ENCODE measurements at places on chromosomes 3 and 15.
A peak's percentile ranks its signal among the peaks of the same experiment; 100 is the strongest.

GRCh38 chr3:64138656-64139375 lies 86.5 kb downstream of the PRICKLE2 start:
- no peak for DNase-seq

- DNase-seq = no peak
Observed at GRCh38 chr15:58257776-58258325, 119.7 kb downstream of the AQP9 start.

GRCh38 chr3:158354713-158355112 lies 216.3 kb upstream of the MLF1 start:
- DNase-seq = no peak

DNA sequence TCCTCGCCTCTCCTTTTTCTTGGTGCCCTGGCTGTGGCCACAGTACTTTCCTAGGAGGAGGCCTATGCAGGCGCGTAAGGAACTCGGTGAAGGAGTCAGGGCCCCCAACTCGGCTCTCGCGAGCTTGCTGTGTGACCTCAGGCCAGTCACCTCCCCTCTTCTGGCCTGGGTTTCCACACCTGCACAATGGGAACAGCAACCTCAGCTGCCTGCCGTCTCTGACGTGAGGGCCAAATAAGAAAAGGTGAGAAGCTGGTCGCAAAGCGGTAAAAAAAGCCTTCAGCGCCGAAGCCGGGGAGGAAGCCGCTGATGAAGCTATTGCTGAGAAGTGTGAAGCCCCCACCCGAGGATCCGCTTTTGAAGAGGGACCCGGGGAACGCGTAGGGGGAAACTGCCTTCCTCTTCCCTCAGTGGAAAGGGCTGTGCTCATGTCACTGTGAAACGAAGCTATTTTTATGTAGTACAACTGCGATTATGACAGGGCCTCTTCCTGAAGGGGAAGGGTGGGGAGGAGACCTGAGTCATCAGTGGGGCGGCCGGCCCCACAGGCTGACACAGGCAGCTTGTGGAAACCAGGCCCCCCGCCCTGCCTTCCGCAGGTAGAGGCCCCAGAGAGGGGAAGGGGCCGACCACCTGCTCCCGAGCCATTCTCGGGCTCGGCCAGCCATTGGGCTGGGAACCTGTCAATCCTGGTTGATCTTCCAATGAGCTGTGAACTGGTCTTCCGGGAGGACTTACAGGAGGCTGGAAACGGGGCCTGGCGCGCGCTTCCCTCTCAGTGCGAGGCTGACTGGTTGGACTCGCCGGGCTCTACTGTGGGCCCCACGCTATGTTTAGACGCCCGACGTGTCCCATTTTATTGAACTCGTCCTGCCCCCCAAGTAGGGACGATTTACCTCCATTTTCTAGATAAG lies 18.0 kb upstream of the ANKDD1A start:
- DNase-seq = peak; percentile 89

DNA sequence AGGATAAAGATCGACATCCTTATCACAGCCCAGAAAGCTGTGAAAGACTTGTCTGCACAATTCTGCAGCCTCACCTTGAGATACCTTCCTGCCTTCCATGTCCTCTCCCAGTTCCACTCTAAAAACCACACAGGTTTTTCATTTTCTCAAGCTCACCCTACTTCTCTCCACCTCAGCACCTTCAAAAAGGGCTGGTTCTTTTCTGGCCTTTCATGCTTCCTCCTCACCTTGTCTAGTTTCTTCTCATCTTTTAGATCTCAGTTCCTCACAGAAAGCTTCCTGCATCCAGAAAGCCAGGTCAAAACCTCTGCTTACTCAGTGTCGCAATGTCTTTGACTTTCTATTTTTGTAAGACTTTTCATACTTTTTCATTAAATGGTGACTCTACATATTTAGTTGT lies 140.2 kb upstream of the STT3B start:
- DNase-seq = no peak

DNA sequence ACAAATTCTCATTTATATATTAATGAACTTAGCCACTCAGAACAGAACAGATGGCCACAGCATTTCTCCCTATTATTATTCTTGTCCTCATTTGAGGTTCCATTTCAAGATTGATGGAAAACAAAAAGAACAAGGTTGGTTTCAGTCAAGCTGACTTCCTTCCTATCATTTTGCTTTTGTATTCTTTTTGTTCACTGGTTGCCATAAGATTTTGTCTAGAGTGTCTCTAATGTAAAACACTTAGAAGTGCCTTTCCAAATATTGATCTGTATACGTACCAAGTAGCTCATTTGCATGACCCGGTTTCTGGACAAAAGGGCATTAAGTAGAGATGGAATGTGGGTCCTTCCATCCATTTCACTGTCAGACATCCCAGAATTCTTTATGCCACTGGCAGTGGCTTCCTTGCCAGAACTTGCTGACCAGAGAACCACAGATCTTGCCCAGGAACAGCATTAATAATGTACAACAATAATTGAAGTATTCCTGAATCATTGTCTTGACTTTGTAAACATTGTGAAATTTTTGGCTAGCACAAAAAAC lies 63.8 kb downstream of the PEX5L start:
- no peak for DNase-seq

GRCh38 chr3:30286007-30286669 lies 320.3 kb upstream of the TGFBR2 start:
- DNase-seq = peak; percentile 31

GRCh38 chr15:52100807-52101442 lies 11.7 kb downstream of the BCL2L10 start:
- DNase-seq = peak; percentile 79

- DNase-seq = no peak
Observed at GRCh38 chr15:25739687-25740121, 123.4 kb downstream of the ATP10A start.

- peak; percentile 63 for DNase-seq
Observed at GRCh38 chr3:197555281-197556261, at the start of gene BDH1. BDH1 (minus strand) TSS chr3:197555968; CDS start chr3:197546443, 9,525 bp downstream.

DNA sequence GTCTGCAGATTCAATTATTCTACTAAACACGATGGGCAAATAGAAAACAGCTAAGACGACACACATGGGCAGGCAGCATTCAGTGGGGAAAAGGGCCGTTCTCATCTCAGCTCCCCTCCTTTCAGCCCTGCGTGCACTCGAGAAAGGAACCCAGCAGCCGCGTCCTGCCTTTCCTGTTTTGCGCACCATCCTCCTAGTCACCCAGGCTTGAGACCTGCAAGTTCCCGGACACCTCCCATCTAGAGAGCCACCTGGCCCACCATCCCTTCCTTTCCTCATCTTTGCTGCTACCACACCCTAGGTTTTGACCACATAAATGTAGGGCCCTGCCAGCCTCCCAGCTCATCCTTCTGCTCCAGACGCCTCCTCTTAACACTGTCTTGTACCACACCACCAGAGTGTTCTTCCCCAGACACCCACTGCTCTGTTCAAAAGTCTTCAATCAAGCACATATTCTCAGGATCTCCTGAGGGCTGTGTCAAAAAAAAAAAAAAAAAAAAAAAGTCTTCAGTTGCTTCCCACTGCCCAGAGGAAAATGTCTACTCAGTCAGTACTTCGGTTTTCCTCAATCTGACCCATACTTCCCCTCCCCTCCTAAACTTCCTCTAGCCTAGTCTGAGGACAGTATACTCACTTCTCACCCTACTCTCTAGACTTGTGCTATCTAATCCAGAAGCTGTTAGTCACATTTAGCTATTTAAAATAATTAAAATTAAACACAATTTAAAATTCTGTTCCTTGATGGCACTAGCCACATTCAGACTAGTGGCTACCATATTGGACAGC lies 182.0 kb downstream of the STT3B start:
- no peak for DNase-seq

- DNase-seq = no peak
Observed at GRCh38 chr3:107718547-107718946, 195.8 kb downstream of the BBX start.

DNA sequence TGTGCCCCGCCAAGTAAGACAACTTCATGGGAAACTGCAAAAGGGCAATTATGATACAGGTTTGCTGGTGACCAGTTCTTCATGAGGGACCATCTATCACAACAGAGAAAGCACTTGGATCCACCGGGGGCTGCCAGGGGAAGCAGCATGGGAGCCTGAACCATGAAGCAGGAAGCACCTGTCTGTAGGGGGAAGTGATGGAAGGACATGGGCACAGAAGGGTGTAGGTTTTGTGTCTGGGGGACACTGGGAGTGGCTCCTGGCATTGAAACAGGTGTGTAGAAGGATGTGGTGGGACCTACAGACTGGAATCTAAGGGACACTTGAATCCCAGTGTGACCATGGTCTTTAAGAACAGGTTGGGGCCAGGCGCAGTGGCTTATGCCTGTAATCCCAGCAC lies 22.6 kb downstream of the MKRN2 start:
- no peak for DNase-seq

GRCh38 chr3:106805625-106806024 lies 571.6 kb upstream of the CCDC54 start:
- no peak for DNase-seq

DNA sequence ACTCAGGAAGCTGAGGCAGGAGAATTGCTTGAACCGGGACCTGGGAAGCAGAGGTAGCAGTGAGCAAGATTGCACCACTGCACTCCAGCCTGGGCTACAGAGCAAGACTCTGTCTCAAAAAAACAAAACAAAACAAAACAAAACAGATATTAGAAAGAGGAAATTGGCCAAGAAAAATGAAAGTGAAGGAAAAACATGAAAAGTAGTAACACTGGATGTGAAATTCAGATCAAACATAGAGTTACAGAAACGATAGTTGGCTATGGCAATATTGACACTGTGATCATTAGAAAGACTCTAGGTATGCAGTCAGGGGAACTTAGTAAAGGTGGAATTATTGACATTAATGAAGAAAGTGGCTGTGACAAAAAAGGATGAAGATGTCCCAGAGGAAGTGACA lies 13.2 kb upstream of the TIPARP start:
- no peak for DNase-seq

GRCh38 chr3:156543043-156543555 lies 11.8 kb downstream of the SSR3 start:
- no peak for DNase-seq

- DNase-seq = no peak
Observed at GRCh38 chr3:126979046-126979628, 3.8 kb upstream of the PLXNA1 start.

- no peak for DNase-seq
Observed at GRCh38 chr15:66703540-66703941, 1.5 kb downstream of the SMAD6 start.

DNA sequence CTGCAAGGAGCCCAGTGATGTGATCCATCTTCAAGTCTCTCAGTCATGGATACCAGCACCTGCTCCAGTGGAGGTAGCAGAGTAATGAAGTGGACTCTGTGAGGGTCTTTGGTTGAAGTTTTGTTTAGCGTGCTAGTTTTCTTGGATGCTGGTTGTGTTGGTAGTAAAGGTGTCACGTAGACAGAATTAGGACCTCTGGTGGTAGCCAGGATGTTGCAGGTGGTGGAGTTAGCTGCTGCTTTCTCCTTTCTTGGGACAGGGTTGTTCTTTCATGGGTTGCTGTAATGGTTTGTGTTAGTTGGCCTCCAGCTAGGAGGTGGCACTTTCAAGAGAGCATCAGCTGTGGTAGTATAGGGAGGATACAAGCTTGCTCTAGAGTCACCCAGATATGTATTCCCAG lies 125.2 kb downstream of the ANXA2 start:
- no peak for DNase-seq

DNA sequence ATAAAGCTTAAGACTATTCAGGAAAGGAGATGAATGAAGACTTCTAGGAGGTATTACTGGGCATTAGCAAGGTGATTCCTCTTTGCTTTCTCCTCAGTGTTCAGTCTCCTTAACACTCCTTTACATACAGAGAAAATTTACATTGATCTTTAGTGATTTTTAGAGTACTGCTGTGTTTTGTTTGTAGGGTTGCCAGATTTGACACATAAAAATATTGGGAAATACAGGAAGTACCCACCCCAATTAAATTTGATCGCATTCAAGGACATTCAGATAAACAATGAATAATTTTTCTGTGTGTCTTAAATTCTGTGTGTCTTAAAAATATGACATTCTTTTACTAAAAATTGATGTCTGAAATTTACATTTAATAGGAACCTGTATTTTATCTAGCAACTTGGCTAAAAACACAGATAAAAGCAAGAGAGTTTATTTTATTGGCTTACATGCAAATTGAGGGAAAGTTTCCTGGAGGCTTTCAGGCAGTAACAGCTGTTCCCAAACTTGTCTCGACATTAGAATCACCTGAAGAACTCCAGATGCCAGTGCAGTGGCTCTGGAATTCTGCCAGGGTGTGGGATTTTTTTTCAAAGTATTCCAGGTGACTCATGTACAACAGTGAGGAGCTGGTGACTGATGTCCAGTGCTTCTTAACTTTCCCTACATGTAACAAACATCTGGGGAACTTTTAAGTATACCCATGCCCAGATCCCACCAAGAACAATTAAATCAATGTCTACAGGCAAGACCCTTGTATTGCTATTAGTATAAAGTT lies 23.4 kb upstream of the PLOD2 start:
- DNase-seq = no peak

- no peak for DNase-seq
Observed at GRCh38 chr3:181561139-181562031, 150.3 kb upstream of the SOX2 start.

DNA sequence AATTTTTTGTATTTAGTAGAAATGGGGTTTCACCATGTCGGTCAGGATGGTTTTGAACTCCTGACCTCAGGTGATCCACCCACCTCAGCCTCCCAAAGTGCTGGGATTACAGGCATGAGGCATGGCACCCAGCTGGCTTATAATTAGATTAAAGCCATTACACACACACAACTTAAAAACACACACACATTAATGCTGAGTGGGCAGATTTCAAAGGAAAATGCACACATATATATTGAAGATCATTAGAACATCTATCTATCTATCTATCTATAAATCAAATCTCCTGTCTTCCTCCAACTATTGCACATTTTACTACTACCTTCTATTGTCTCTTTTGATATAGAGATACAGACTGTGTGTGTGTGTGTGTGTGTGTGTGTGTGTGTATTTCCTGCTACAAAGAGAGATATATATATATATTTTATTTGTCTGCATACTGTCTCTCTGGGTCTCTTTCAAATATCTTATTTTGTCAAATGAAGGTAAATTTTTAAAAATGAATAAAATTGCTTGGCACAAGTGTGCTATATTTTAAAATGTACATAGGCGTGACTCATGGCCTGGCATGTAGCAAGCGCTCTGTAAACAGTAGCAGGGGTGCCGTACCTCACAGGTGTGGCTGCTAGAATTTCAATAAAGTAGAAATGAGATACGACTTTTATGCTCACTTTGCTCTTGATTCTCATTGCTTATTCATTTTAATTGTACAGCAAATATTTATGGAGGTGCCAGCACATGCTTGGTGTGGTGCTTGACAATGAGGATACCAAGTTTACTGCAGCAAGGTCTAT lies 655.8 kb downstream of the AGBL1 start:
- no peak for DNase-seq

- DNase-seq = no peak
Observed at GRCh38 chr3:71497971-71498444, 85.5 kb downstream of the FOXP1 start.

DNA sequence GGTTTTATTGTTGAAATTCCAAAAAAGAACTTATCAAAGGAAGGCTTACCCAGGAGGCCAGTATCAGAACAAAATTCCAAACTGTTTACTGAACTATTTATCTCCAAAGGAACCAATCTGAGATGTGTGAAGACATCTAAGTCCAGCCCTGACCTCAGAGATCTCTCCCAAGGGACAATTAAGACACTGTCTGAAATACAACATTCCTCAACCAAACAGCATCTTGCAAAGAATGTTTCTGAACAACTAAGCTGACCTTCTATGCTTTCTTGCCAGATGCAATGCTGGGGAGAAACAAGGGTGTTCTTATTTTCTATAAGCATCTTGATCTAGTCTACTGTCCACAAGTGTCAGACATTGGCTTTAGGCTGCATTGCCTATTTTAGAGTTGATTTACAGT lies 13.6 kb downstream of the PDZRN3 start:
- no peak for DNase-seq

All from ovary (tissue), 10 donors.